ENCODE measurements at places on chromosomes 6 and 20.

GRCh38 chr6:80321011-80321410 lies 214.5 kb downstream of the BCKDHB start:
- no peak for DNase-seq

- DNase-seq = no peak
Measured at GRCh38 chr20:57998981-57999464, 229.4 kb downstream of the ANKRD60 start.

- no peak for DNase-seq
Measured at GRCh38 chr20:19367591-19367990, 155.1 kb downstream of the SLC24A3 start.

GRCh38 chr20:63394069-63394919 lies 33.1 kb upstream of the CHRNA4 start:
- no peak for DNase-seq

DNA sequence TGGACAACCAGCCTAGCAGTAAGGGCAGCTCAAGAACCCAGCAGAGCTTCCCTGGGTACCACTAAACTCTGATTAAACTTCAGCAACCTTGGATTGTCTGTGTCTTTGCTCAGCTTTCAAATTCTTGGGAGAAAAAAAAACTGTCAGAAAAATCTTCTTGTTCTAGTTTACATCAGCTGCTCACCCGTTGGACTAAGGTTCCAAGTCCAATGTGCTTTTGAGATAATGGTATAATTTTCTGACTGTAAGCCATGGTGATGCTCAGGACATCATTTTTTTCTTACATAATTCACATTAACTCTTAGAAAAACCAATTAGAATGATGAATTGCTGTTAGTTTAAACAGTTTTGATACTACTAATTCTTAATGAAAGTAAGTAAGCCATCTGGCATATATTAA lies 145.8 kb downstream of the COL9A1 start:
- no peak for DNase-seq

DNA sequence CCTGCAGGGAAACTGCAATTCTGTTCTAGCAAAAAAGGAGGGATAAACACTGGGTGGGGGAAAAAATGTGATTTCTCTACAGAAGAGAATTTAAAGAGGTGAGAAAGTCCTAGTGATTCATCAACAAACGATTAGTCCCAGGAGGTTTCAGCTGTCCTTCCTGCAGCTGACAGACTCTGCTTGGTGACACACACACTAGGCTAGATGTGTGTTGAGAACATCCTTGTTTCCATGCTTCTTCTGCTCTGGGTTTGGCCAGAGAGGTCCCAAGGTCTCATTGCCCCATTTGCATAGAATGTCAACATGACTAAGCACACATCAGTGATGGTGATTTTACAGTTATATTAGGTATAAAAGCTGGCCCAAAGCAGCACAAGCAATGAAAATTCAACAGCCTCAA lies 258.3 kb downstream of the NFATC2 start:
- no peak for DNase-seq

DNA sequence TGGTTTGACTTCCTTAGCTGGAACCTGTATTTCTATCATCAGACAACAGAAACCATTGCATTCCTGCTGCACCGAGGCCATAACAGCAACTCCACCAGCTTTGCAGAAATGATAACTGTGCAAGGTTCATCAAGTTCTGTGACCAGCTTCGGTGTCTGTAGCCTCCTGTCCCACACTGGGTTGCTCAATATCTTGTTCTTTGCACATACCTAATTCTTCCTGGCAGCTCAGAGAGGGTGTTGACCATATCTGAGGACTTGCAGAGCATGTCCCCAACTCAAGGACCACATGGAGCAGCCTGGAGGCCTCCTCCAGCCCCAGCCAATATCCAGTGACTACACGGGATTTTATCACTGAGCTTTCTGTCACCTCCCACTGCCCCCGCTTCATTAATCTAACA lies 59.3 kb upstream of the SCAF8 start:
- DNase-seq = no peak

- no peak for DNase-seq
Measured at GRCh38 chr6:130744576-130745366, 82.4 kb upstream of the SMLR1 start.

- peak; percentile 40 for DNase-seq
Measured at GRCh38 chr6:37705239-37706051, 7.8 kb upstream of the MDGA1 start.

GRCh38 chr20:26218301-26218700 lies 521.6 kb upstream of the ZNF337 start:
- DNase-seq = no peak

- no peak for DNase-seq
Measured at GRCh38 chr6:130679684-130680083, 147.5 kb upstream of the SMLR1 start.

GRCh38 chr6:29705389-29706231 lies 17.6 kb upstream of the HLA-F start:
- DNase-seq = no peak

GRCh38 chr6:2412731-2413130 lies 167.3 kb upstream of the GMDS start:
- no peak for DNase-seq

DNA sequence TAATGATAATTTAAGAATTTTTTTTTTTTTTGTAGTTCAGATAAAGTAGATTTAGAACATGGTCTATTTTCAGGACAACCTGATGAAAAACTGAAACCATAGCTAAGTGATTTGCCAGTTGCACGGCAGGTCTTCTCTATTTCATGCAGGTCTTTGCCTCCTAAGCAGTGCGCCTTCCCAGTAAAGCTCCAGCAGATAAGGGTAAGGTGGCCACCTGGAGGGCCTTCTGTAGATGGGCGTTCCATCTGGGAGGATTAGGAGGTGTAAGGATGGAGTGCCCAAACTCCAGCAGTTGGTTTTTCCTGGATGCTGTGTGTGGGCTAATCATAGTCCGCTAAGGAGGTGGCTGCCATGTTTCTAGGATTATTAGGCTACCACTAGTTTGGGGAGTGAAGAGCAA lies 107.1 kb downstream of the ARID1B start:
- no peak for DNase-seq

DNA sequence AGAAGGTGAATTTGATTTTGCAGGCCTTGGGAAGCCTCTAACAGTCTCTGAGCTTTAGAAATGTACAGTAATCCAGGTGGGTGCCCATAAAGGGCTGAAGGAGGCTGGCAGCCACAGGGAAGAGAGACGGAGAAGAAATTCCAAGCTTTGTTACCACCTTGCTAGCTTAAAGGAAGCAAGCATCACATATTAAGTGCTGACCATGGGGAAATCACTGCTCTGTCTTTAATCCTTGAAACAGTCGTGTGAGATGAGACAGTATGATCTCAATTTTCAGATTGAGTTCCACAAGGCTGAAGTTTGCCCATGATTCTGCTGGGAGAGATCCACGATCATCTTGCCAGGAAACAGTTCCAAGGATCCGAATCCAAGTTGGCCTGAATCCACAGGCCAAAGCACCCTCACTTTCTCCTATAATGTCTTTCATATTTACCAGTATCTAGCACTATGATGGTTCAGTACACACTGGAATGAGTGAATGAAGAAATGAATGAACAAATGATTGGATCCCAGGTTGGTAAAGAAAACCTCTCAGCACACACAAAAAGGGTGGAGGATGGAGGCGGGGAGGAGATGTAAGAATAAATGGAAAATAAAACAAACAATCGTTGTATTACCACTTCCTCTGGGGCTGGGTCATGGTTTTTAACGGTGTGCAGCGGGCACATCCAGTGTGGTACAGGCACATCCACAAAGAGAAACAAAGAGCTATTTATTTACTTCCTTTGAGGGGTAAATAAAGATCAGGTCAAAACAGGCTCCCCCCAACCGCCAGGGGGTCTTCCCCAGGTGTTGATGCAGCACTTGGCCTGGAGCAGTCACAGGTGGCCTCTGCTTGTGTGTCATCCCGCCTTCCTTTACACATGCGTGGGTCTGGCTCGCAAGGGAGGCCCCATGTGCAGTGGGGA lies 28.2 kb upstream of the TAF8 start:
- DNase-seq = peak; percentile 60

DNA sequence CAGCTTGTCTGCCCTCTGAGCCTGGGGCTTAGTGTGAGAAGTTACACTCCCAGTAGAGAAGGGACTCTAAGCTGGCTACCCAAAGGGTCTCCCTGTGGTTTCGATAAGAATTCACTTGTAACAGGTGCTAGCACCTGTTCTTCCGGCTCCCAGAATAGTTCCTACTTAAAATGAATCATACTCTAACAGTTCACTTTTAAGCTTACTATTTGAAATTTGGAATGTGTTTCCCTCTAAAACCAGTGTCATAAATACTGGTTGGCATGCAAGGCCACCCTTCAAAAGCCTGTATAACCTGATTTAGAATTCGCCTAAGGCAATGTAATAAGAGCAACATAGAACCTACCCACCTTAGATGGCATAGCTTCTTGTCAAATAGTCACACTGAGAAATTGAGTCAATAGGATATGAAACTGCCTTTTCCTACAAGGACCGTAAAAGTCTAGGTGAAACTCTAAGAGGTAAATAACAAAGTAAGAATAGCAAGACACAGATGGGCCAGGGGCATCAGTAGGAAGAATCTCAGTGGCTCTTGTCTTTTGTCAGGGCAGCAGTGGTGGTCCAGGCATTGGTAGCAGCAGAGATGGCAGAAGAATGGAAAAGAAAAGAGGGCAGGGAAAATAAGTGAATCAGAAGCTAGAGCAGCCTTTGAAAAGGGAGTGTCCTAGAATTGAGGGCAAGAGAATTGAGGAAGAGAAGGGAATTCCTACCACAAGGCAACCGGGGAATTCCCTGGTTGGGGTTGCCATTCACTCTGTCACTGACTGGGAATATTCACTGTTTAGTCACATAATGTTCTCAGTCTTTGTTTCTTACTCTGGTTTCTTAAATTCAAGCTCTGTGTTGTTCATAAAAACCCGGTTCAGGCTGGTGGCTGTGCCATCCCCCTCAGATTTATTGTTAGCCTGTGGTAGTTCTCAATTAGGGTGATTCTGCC lies 91.5 kb downstream of the HIVEP2 start:
- DNase-seq = no peak

DNA sequence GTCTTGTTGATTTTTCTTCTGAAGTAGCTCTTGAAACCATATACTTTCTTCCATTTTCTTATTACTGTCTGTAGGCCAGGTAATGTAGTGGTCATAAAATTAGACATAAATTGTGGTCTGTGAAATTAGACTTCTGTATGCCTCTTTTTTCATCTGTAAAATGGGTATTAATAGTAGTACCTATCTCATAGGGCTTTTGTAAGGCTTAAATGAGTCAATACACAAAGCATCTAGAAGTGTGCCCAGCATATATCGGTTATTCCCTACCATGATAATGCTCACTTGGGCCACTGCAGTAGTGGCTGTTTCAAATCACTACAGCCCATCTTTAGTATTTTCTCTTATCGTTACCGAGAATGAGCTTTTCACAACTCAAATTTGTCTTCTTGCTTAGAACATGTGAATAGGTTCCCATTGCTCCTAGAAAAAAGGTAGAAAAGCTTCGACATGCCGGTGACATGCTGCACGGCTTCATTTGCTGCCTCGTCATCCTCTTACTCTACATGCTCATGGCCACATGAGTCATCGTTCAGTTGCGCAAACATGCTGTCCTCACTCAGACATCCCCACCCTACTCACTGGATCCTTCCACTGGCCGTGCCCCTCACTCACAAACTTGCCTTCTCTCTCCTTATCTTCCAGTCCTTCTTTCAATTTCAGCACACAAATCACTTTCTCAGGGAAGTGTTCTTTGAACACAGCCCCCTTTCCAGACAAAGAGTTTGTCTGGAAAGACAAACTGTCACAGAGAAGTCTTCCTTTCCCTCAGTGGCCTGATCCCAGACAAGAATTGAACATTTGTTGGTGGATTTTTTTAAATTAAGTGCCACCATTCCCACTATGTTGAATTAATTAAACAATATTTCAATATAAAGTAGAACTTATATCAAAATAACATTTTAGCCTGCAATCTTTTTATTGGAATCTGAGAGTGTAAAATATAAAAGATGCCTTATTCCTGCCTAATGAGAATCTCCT lies 32.2 kb upstream of the ERVFRD-1 start:
- DNase-seq = no peak

- DNase-seq = no peak
Measured at GRCh38 chr6:106757267-106757666, 127.9 kb downstream of the QRSL1 start.

DNA sequence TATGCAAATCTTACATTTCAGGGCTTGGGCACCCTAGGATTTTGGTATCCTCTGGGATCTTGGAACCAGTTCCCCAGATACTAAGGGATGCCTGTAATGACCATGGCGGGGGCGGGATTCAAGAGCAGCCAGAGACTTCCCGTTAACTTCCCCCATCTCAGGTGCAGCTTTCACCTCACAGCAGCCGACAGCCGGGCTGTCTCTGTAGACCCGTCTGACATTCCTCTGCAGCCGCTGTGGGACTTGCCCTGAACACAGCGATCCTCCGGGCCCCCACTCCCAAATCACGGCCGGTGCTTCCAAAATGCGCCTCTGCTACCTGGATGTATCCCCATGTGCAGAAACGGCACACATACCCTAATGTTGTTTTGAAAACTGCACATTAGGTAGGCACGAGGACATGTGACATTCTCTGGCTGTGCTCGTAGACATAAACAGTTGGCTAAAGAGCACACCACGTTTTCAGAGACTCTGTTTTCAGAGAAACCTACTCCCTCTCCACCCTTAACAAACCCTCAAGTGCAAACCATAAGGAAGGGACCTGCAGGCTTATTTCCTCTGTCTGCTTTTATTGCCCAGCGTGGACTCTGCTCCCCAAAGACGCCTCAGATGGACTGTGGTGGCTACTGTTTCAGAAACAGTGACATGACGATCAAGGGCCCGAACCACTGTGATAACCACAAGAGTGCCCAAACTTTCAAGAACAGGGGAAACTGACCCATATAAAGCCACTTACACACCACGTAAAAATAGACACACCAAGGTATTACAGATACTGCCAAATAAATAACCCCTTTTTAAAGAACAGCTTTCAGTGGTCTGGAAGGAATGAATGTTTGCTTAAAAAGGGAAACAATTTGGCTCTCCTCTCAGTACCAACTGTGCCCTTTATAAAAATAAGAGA lies 72.9 kb upstream of the FOXC1 start:
- no peak for DNase-seq

GRCh38 chr6:33595001-33595846 lies 15.1 kb upstream of the BAK1 start:
- DNase-seq = no peak

DNA sequence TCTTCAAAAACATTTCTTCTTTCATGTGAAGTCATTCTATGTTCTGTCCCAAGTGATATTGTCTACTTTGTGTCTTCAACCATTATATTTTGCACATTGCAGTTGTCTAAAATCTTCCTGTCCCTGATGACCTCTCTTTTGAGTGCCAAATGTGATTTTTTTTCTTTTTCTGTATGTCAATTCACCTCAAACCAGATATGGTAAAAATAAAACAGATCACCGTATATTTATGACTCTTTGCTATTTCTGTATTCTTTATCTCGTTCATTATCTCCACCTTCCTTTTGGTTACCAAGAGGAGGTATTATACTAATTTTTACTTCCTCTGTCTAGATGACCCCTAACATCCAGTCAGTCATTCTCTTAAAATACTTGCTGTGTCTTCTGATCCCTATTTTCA lies 165.2 kb downstream of the GRIK2 start:
- DNase-seq = no peak

DNA sequence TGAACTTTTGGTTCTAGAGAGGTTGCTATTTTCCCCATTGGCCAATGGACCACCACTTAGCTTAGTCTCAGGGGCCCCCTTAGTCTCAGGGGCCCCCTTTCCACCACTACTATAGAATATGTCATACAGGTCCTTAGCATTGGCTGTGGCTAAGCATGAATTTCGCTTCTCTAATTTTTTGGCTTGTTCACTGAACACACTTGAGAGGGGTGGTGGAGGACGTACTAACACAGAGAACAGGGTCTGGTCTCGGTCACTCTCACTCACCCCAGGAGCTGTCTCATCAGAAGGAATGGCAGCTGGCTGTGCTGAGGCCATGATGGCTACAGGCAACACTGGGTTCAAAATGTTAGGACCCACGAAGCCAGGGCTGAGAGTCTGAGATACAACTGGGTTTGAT lies 30.3 kb downstream of the ZNF318 start:
- DNase-seq = no peak

Measured in stimulated activated CD4-positive, alpha-beta T cell treated with anti-CD3 and anti-CD28 coated beads, Interleukin-1b, Interleukin-23, amount 100 ng/mL, for 24 hours (primary cell).